NCI-H2081 treated with DMSO at 0.1 percent for 48 hours (cell line): ENCODE measurements at places on chromosomes 6 and 20.

DNA sequence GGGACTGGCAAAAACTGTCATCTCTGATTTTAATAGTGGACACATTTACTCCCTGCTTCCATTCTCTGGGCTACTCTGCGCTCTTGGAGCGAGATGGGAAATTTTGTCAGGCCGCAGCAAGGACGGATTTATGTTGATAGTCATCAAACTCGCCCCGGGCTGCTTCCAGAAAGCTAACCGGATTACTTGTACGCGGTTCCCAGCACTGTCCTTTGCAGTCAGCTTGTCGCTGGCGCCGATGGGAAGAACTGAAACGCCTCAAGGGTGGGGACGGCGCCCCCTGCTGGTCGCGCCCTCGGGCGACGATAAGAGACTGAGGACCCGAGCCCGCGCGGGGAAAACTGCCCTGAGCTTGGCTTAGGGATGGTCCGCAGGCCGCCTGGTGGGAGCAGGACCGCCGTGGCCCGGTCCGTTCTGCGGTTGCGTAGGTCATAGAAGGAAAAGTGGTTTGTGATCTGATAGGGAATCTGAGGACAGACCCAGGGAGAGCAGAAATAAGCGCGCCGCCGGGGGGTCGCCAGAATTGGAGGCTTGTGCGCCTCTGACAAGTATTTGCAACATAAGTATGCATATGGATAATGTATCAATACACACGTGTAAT lies 984 bp upstream of the ABT1 start:
- peak; percentile 61 for DNase-seq

DNA sequence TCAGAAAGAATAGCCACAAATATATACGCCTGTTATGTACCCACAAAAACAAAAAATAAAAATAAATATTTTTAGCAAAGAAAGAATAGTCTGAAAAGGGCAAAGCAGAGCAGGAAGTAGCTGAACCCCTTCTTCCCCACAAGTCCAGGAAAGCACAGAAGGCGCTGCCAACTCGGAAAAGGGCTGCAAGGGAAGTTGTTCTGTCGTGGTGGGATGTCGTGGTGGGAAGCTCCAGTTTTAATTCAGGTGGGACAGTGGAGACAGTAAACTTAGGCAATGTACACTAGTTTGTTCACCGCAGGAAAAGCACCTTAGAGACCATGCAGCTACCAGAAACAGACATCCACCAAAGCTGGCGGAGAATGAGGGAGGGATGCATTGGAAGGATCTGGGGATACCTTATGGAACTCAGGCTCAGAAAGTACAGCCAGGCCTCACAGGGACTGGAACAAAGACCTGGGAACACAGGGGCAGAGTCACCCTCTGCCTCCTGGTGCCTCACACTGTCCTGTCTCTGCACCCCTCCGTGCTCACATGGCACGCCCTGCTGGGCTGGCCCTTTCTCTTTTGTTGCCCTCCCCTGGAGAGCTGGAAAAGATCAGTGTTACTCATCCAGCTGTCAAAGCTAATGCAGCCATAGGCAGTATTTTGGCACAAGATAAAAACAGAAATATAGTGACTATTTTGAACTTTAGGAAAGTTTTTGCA lies 3.3 kb upstream of the APMAP start:
- no peak for DNase-seq

GRCh38 chr6:116840091-116840490 lies 11.2 kb upstream of the GPRC6A start:
- no peak for DNase-seq

- no peak for DNase-seq
These were observed 2.4 kb upstream of the BLCAP start for GRCh38 chr20:37529968-37530600.

GRCh38 chr6:56335726-56336125 lies 88.3 kb upstream of the COL21A1 start:
- no peak for DNase-seq

GRCh38 chr20:37262505-37262904 lies 891 bp upstream of the GHRH start:
- DNase-seq = no peak

DNA sequence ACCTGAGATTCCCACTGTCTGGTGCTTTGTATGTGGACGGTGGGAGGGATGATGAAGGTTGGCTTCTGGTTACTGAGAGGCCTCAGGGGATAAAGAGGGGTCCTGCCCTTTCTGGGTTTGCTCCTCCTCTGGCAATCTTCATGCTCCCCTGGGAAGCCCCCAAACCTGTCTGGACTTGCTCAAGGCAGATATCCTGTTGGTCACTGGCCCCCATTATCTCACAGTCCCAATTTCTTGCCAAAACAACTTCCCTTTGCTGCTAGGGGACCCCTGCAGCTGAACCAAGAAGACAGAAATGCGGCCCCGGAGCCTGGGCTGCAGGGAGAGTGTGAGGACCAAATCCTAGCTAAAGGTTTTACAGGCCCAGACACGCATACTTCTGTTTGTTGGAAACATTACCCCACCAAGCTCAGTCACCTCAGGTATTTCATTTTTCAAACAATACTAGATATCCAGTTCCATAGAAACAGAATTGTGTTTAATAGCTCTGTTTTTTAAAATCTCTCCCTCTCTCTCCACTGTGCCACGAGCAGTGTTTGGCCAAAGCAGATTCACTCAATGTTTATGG lies 63.4 kb upstream of the MRPS10 start:
- no peak for DNase-seq

DNA sequence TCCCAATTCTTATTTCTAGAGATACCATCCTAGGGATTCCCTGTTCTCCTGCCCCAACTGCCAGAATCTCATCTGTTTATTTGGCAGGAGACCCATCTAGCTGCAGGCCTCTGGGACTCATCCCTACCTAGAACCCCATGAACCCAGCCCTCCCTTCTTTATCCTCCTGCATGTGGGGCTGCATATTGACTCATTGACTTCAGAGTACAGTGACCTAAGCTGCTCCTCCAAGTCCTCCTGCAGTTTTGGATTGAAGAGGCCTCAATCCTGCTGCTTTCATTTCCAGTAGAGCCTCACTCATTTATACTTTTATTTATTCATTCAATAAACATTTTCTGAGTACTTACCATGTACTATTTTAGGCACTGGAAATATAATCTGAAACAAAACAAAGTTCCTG lies 11.6 kb downstream of the TMEM200A start:
- DNase-seq = no peak

DNA sequence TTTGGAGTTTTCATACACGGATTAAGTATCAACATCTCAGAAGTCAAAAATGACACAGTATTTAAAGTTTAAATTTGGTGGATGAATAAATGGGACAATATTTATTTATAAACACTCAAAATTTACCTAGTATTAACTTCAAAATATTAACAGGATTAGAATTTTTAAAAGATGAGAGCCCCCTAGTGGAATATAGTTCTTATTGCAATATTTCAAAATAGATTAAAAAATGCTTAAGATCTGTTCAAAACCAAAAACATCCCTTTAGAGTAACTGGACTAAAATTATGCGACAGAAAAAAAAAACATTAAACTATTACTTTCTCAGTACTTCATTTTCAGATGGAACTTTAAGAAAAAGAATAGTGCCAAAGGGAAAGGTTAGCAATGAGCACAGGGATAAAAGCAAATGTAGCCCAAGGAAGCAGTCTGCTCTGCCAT lies 56.6 kb downstream of the SNX14 start:
- no peak for DNase-seq

- DNase-seq = no peak
These were observed 204.9 kb downstream of the EPM2A start for GRCh38 chr6:145530454-145530853.

GRCh38 chr6:8059129-8059528 lies 5.1 kb downstream of the BLOC1S5 start:
- no peak for DNase-seq

- no peak for DNase-seq
These were observed 1018.3 kb downstream of the GRIK2 start for GRCh38 chr6:102411796-102412195.

- DNase-seq = no peak
These were observed 54.3 kb downstream of the SYTL3 start for GRCh38 chr6:158703837-158704822.

DNA sequence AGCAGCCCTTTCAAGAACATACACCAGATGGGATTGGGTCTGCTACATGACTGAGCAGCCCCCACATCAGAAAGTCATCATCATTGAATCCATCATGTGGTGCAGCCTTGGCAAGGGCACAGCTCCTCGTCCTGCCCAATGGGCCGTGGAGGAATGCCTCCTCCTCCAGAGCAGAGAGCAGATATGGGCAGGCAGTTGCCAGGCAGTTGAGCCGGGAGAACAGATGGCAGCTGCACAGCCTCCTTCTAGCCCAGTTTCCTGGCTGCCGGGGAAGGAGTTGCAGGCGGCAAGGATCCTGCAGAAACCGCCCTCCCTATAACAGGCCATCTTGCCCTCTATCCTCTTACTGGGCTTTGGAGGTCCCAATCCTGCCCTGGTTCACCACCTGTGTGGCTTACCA lies 11.9 kb upstream of the ZFAND3 start:
- DNase-seq = no peak

DNA sequence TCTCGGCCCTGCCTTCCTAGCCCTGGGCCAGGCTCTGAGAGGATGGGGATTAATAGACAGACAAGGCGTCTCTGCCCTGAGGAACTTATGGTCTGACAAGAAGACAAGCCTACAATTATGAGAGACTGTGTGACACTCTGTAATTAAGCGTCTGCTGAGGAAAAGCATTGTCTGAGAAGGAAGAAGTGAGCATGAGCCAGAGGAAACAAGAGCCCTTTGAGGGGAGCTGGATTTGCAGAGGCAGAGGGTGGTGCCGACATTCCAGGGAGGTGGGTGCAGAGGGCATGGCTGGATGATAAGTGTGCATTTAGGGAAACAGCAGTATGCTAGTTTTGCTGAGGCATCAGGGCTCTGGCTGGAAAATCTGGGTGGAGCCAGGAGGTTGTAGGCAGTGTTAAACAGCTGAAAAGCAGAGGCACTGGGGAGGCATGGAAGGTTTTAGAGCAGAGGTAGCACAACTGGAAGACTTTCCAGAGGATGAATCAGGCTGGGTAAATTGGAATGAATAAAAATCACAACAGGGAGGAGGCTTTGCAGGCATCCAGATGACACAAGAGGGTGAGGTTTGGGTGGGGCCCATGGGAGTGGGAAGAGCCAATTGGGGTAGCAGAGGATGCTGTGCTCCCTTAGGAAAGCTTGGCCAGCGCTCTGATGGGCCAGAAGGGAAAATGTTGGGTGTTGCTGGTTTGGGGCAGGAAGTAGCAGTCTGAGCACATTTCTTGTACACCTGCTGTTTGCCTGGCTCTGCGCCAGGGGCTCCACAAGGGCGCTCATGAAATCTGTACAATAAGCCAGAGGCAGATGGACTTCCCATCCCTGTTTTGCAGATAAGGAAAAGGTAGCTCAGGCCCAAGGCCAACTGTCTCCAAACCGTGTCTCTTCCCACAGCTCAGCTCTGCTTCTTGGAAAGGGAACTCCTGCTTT lies 74.0 kb upstream of the MYL9 start:
- DNase-seq = peak; percentile 78

GRCh38 chr20:23091721-23092383 lies 5.7 kb upstream of the CD93 start:
- no peak for DNase-seq

- DNase-seq = no peak
These were observed 30.7 kb downstream of the CBLN4 start for GRCh38 chr20:55974491-55975202.

GRCh38 chr20:48153523-48153922 lies 368.2 kb upstream of the SULF2 start:
- DNase-seq = no peak

GRCh38 chr6:148794797-148795196 lies 48.0 kb downstream of the UST start:
- DNase-seq = no peak

DNA sequence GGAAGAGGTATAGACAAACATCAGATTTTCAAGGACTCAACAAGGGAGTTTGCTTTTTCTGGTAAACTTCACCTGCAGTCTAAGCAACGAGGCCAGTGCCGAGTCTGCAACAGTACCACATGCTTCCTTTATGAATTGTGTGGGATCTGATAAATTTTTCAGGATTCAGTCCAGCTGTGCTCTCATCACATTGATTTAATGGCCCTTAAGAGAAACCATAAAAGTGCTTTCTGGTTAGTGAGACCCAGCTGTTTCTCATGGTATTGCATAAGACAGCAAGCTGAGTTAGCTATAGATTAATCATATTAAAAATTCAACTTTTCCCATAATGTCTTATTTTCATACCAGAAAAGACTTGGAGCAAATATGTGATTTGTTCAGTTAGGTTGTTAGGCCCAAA lies 291.4 kb downstream of the CENPW start:
- DNase-seq = no peak

DNA sequence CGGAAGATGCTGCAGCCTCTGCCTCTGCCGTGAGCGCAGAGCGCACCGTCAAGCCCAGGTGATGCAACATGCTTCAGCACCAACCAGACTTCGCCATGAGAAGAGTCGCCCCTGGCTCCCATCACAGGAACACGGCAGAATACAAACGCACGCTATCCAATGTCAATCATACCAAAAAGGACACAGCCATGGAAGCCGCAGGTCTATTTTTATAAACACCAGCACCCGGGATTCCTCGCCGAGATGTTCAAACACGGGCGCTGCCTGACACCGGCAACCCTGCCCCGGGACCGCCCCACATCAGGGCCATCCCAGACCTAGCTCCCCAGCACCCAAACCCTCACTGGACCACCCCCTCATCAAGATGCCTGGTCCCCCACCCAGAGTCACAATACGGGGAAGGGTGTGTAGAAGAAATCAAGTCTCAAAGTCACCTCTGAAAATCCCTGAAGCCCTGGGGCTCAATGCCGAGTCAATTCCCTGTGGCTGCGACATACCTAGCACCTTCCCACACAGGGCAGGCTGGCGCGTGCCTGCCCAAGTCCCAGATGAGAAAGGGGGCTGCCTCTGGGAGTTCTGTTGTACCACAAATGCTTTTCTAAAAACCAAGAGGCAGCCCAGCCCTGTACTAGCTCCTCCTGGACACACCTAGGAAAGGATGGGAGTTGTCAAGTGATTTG lies 17.9 kb downstream of the TAF4 start:
- no peak for DNase-seq

DNA sequence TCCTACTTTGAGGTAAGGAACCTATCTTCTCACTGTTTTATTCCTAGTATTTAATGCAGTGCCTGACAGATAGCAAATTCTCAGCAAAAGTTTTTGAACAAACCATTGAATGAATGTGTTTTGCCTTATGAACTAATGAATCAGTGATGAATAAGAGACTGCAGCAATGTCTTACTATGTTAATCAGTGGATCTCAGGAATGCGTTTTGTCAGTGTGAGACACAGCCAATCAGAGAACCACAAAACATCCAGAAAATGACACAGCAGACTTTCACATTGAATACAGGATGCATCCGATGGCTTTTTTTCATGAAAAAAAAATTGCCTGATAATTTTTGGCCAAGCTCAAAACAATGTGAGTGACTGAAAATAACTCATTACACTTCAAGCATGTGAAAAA lies 270.5 kb downstream of the BMP2 start:
- no peak for DNase-seq

GRCh38 chr6:141258516-141258915 lies 874.2 kb upstream of the GJE1 start:
- DNase-seq = no peak

DNA sequence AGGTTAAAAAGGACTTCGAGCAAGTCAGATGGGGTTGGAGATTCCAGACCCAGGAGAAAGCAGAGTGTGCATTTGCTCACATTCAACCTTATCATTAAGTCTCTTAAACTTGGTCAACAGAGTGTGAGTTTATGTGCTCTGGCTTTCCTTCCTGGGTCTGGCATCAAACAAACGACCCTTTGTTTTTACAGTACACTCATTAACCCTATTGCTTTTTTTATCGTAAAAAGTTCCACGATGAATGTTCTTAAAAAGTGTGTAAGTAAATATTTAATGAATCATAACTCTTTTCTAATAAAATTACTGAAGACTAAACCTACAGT lies 2.5 kb downstream of the FYN start:
- DNase-seq = no peak

GRCh38 chr20:10429443-10429981 lies 4.5 kb downstream of the MKKS start:
- no peak for DNase-seq
